ENCODE measurements at places on chromosomes 1 and 21.

- peak; percentile 90 for DNase-seq
Measured at GRCh38 chr1:12601700-12602658, 16.0 kb downstream of the DHRS3 start.

DNA sequence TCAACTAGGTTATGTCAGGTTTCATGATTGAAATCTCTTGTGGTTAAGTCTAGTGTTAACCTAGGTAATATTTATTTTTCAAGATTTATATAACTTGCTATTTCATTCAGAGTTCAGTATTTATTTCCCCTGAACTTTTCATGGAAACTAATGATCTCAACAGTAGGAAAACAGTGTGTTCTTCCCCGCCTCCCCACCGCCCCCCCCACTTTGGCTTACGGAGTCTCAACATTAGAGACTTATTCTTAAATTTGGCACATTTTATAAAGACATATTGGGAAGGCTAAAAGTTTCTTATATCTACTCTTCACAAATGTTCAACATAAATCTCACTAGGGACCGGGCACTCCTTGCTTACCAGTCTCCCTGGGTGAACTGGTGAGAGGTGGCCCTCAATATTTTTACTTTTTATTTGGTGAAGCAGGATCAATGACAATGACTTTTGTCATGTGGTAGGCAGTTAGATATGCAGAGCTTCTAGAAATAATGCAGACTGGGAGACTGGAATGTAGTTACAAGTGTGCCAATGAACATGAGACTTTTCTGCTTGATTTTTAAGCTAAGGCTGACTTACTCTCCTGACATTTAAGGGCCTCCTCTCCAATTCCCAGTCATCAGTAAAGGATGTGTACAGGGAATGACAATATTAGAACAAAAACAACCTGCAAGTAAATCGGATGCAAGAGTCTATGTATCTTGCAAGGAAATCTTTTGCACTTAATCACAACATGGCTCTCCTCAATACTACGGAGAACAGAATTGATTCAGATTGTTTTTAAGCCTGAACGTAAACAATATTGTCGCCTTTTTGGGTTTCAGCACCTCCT, 1.7 kb upstream of the MAN1A2 start:
- DNase-seq, result peak; percentile 38

GRCh38 chr1:107670397-107671040, 294.5 kb downstream of the VAV3 start:
- no peak for DNase-seq

- no peak for DNase-seq
Measured at GRCh38 chr1:68379085-68379478, 70.7 kb downstream of the RPE65 start.

DNA sequence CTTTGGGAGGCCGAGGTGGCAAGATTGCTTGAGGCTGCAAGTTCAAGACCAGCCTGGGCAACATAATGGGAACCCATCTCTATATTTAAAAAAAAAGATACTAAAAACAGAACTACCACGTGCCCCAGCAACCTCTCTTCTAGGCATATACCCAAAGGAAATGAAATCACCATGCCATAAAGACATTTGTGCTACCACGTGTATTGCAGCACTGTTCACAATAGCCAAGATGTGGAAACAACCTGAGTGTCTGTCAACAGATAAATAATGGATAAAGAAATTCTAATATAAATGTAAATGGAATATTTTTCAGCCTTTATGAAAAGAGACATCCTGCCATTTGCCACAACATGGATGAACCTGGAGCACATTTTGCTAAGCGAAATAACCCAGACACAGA, 128.6 kb downstream of the PCNX2 start:
- DNase-seq, result no peak

- no peak for DNase-seq
Measured at GRCh38 chr1:212677136-212677535, 22.5 kb downstream of the BATF3 start.

- no peak for DNase-seq
Measured at GRCh38 chr1:53373246-53373645, 45.4 kb upstream of the LRP8 start.

DNA sequence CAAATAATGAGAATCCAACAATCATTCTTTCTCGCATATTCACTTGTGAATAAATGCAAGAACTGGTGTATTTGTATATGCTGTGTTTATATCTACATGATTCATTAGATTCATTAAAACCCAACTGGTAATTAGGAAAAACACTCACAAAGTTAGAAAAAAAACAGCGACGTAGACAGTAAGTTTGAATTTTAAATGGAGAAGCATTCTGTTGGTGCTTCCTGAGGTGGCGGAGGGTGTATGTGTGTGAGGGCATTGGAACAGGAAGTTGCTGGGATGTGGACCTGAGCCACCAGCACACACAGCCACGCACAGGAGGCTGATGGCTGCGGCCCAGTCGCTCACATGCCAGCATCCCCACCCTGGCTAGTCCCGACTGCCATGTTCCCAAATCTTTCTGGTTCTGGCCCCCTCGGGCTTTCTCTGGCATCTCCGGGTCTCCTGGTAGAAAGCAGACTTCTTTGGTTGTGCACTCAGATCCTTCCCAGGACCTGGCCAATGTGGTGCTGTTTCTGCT, 121.6 kb upstream of the IRF2BP2 start:
- DNase-seq, result no peak

DNA sequence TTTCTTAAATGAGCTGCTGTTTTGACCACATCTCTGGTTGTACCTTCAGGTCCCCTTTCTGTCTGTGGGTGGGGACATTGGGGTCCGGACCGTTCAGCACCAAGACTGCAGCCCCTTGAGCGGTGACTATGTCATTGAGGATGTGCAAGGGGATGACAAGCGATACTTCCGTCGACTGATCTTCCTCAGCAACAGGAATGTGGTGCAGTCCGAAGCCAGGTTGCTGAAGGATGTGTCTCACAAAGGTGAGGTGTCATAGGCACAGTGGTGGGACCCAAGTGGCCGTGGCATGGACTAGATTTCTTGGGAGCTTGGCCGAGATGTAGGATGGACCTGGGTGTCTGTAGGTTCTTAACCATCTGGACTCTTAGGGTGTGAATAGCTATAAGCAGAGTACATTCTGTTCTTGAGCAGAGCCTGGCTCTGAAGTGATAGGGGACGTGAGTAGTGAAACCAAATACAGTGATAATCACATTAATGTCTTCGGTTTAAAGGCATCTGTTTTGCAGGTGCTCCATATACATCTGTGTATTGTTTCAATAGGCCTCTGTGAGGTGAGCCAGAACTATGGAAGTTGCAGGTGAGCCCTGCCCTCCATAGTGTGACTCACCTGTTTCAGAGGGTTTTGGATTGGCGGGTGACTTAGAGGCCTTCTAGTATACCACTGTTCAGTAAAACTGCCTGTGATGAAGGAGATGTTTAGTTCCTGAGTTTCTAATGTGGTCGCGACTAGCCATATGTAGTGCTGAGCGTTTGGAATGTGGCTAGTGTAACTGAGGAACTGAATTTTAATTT, 6.4 kb downstream of the METTL13 start:
- DNase-seq, result no peak

GRCh38 chr1:154760469-154760933, 109.6 kb downstream of the KCNN3 start:
- no peak for DNase-seq

GRCh38 chr1:5745800-5746610, 246.2 kb downstream of the NPHP4 start:
- peak; percentile 10 for DNase-seq

GRCh38 chr1:87535551-87535950, 206.9 kb downstream of the LMO4 start:
- DNase-seq, result no peak

- peak; percentile 30 for DNase-seq
Measured at GRCh38 chr1:228891272-228892034, 156.2 kb downstream of the RHOU start.

- DNase-seq, result no peak
Measured at GRCh38 chr1:220353229-220354012, 81.2 kb upstream of the RAB3GAP2 start.

GRCh38 chr1:234836045-234836681, 226.2 kb upstream of the IRF2BP2 start:
- DNase-seq, result no peak

- no peak for DNase-seq
Measured at GRCh38 chr1:2605509-2606395, 19.2 kb downstream of the PRXL2B start.

GRCh38 chr1:20114021-20114648, 5.2 kb downstream of the PLA2G2D start:
- DNase-seq, result no peak

DNA sequence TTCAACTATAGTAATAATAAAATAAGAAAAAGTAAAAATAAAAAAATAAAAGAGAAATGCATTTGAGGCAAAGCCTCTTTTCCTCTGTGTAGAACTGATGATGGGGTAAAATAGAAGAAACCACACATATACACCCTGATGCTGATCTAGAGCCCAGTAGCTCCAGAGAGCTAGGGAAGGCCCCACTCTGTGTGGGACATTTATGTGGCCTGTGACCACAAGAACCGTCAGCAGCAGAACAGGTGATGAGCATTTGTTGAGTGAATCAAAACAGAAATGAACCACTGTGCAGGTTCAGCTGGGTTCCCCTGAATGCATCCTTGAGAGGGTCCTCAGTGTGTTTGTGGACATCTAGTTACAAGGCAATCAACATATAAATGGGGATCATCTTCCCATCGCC, 221.8 kb upstream of the HOOK1 start:
- no peak for DNase-seq

DNA sequence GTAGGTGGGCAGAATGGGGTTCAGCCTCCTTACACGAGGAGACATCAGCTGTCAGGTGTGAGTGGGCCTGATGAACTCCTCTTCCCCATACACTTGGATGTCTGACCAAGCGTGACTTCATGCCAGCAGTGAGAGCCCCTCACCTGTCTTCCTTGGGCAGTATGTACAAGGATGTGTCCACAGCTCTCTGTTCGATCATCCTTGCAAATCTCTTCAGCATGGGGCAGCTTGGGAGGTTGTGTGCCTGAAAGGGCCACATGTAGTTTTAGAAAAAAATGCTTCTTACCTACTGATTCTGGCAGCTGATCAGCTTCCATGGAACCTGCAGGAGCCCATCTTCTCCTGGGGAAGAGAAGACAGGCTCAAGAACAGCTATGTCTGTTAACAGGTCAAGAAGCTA, 18.0 kb downstream of the ACP6 start:
- no peak for DNase-seq

DNA sequence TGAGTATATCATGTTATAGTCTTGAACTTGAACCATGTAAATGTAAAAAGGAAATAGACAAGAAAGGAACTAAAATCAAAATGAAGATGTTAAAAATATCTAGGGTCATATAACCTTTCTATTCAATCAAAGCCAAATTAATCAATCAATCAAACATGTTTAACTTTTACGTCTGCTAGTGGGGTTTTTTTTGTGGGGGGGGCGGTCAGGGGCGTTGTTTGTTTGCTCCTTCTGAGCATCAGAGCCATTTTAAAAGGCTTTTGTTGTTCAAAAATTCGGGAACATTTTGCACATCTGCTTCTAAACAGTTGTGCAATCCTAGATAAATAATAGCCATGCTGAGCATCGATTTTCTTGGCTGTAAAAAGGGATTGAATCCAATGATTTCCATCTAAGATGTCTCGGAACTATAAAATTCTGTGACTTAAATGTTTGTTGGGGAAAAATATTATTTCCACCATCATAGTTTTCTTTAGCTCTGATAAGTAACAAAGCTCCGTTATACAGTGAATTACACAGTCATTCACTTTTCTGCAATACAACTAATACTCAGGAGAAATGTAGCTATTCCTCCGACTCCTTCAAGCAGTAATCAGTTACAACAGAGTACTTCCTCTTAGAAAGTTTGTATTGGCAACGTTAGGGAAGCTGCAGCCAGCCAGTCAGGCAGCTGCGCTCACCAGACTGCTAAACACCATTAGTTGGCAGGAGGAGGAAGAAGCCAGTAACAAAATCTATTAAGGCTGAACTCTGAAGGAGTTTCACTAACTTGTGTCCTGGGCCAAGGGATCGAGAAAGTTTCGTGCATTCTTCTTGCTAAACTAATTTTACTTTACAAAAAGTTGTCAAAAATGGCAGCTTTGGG, 2.2 kb downstream of the SPATA6 start:
- DNase-seq, result peak; percentile 77

DNA sequence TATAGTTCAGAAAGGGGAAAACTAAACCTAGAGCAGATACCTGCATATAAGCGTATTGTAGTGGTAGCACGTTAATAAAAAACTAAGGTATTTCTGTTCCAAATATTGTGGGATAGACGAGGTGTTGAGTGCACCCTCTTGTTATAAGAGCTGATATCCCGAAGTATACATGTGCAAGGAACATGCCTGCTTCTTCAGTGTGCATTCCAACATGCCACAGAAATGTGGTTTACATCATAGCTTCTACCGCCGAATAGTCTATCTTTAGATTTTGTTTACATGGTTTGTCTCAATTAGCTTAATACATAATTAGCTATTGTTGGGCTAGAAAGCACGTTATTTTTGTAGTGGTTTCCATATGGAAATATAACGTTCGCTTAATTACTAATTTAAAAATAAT, 2.2 kb downstream of the CHRM3 start:
- DNase-seq, result no peak

DNA sequence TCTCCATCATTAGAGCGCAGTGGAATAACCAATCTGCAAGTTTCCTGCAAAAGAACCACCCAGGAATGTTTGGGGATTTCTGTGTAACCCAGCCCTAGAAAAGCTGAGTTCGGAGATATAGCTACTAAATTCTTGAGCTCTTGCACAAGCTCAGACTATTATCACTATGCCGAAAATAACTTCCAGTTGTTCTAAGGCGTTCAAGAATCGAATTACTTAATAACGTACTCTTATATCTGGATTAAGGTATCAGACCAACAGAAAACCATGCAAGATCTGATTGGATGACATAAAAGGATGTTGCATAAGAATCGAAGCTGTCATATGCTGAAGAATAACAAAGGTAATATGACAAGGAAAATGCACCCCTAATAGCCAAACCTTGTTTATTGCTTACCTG, 7.5 kb upstream of the LAMC2 start:
- peak; percentile 46 for DNase-seq

DNA sequence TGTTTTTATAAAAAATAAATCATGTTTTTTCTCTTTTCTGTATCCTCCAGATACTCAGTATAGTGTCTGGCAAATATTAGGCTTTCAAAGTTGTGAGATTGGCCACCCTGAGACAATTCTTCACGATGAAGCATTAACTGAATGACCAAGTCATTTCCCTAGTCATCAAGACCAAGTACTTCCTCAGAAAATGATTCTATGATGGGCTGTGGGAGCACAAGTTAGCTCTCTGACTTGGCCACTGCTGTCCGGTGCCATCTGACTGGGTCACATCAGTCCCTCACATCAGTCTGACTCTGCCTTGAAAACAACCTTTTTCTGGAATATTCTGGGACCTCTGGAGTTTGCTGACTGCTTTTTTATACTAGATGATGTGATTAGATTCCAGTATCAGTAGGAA, 13.5 kb upstream of the YRDC start:
- no peak for DNase-seq

- DNase-seq, result no peak
Measured at GRCh38 chr1:91776068-91776794, 109.7 kb downstream of the TGFBR3 start.

All from astrocyte (in vitro differentiated cells and primary cell).